Stimulated activated CD8-positive, alpha-beta memory T cell treated with anti-CD3 and anti-CD28 coated beads, Interleukin-4, amount 100 ng/mL, for 48 hours (primary cell): ENCODE measurements at places on chromosomes 7 and 10.
A peak's percentile ranks its signal among the peaks of the same experiment; 100 is the strongest.

GRCh38 chr10:52308251-52309031, 5.6 kb upstream of the DKK1 start:
- DNase-seq = peak; percentile 43

DNA sequence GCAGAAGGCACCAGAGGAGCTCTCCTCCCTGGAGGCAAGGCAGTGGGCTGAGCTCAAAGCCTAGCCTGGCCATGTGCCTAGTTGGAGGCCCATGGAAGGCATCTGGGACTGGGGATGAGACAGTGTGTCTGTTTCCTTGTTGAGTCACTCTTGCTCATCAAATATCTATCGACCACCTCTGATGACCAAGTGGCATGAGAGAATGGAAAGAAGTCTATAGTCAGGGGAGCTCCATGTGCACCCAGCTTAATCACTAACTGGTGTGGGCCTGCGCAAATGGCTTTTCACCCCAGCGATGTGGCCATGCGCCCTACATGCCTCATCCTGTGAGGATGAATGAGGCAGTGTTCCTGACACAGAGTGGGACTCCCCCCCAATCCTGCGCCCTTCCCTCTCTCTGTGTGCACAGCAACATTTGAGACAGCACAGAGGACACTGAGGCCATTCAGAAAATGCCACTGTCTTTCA, 229.9 kb downstream of the RPS24 start:
- no peak for DNase-seq

DNA sequence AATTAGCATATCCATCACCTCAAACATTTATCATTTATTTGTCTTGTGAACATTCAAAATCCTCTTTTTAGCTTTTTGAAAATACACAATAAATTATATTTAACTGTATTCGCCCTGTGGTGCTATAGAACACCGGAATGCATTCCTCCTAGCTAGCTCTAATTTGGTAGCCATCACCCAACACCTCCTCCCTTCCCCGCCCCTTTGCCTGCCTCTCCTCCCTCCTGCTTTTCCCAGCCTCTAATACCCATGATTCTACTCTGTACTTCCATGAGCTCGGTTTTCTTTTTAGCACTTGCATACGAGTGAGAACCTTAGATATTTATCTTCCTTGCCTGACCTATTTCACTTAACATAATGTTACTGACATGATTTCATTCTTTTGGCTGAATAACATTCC, 80.1 kb downstream of the ANKRD26 start:
- no peak for DNase-seq

DNA sequence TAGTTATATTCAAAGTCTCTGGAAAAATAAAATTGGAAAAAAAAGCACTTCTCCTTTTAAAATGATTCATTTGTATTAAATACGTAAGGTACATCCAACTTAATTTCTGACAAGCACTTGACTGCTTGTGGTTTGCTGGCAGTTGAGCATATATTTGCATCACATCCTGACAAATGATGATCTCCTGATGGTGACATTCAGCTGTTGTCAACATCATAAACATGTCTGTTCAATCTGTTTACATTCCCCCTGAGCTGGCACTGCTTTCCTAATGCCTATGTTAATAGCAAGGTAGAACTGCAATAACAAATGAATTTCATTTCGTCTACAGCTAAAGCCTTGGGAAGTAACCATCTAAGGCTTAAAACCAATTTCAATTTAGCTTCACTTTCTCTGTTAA, 24.4 kb downstream of the TSPAN12 start:
- no peak for DNase-seq

DNA sequence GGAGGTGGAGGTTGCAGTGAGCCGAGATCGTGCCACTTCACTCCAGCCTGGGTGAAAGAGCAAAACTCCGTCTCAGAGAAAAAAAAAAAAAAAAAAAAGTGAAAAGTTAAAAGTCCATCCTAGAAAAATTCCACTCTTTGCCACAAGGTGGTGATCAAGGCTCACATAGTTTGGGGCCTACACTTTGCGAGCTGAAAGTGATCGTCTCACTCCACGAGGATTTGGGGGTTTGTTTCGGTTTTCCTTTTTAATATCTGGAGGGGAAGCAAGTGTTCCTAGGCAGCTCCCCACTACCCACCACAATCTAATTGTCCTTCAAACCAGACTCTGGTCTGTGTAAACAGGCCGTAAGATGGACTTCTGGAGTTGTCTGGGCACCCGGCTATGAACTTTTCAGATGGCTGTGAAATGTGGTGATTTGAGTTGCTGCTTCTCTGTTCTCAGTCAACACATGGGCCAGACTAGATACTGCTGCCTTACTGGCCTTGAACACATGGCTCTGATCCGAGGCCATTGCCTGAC, 27.1 kb downstream of the PRLHR start:
- DNase-seq = peak; percentile 57

GRCh38 chr7:26655781-26656180, 208.6 kb downstream of the SKAP2 start:
- no peak for DNase-seq

DNA sequence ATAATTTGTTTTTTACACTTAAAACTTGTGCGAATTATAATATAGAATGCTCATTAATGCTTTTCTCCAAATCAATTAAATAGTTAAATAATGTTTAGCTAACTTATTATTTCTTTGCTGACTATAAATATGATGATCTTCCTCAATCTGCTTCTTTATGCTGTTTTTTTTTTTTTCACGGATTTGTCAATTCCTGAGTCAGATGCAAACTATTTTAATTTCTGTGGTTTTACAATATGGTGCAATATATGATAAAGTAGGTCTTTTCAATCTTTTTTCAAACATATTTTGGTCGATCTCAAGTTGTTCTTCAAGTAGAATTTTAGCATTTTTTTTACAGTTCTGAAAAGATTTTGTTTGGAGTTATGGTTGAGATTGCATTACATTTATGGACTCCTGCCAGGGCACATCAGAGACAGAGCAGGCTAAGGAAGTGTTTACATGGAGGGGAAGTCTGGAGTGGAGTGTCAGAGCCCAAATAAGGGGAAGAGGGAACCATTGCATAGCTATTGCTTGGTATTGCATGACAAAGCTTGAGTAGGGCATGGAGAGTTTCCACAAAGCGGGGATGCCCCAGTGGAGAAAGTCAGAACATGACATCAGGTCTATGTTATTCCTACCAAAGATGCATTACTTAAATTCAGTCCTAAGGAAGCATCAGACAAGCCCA, 204.4 kb downstream of the OTUD1 start:
- DNase-seq = no peak

DNA sequence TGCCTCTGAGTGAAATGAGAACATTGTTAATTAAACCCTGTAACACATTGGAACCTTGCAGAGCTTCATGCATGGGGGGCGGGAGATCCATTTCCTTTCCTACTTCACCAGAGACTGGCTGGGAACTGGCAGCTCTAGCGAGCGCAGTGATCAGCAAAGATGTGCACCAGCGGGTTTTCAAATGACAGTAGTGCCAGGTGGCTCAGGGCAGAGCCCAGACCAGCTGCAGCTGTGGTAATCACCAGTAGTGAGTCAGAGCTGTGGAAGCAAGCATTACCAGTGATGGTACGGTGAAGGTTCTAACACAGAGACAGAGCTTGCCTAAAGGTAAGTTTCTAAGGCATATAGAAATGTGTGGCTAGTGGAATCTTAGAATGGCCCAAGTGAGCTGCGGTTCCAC, 1009.7 kb upstream of the CELF2 start:
- DNase-seq = no peak

DNA sequence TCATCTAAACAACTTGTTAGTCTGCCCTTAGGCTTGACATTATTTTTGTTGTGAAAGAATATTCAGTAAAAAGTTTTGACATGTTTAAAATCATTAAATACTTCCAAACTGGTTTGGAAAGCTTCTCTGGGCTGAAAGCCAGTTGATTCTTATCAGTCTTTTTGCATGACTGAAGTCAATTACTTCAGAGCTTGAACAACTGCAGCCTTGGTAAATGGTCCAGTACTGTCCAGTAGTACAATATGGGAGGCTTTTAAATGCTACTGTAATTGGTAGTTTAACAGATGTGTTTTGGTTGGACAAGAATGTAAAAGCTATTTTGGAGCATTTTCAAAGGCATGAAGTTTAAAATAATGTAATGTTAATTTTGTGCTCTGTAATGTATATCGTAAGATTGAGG, 103.4 kb downstream of the SDK1 start:
- no peak for DNase-seq

DNA sequence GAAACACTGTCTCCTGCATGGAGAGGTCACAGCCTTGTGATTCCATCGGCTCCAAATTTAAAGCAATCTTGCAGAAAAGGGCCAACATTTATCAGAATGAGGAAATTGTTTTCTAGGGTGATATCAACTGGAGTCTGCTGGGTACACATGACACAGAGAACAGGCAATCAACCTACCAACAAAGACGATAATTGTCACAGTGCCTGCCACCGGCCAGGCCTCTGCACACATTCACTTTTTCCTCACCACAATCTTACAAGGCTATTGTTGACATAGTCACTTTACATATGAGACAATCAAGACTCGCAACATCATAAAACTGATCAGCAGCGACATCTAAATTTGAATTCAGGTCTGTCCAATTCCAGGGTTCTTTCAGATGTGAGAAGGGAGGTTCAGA, 189.4 kb downstream of the KCNMA1 start:
- no peak for DNase-seq

DNA sequence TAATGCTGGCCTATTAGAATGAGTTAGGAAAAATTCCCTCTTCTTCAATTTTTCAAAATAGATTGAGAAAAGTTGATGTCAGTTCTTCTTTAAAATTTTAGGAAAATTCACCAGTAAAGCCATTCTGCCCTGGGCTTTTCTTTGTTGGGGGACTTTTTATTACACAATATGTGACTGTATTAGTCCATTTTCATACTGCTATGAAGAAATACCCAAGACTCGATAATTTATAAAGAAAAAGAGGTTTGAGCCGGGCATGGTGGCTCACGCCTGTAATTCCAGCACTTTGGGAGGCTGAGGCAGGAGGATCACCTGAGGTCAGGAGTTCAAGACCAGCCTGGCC, 12.7 kb downstream of the TAS2R40 start:
- DNase-seq = no peak

GRCh38 chr10:30510932-30511700, 77.1 kb downstream of the MAP3K8 start:
- DNase-seq = no peak

- no peak for DNase-seq
Measured at GRCh38 chr7:5702876-5703571, 78.4 kb downstream of the RNF216 start.

GRCh38 chr10:114933588-114933987, 4.4 kb upstream of the TRUB1 start:
- no peak for DNase-seq

DNA sequence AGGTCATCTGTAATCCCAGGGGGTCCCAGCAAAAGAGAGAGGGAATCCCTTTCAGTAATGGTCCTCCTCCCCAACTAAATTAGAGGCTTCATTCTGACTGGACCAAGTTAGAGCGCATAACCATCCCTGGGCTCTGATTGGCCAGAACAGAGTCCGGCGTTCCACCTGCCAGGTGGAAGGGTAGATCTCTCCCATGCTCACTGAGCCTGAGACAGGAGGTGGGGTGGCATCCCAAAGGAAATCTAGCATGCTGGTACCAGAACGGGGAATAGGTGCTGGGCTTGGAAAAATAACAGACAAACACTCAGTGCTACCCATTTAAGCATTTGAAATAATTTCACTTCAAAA, 21.0 kb upstream of the TSPAN33 start:
- DNase-seq = no peak

DNA sequence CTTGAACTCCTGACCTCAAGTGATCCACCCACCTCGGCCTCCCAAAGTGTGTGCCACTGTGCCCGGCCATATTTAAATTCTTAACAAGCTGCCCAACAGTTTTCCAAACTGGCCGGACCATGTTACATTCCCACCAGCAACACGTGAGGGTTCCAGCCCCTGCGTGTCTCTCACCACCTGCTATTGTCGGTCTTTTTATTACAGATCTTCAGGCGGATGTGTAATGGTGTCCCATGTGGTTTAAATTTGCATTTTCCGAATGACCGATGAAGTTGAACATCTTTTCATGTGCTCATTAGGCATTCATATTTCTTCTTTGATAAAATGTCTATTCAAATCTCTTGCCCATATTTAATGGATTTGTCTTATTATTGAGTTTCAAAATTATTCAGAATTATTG, 11.5 kb downstream of the ELFN1 start:
- DNase-seq = no peak

DNA sequence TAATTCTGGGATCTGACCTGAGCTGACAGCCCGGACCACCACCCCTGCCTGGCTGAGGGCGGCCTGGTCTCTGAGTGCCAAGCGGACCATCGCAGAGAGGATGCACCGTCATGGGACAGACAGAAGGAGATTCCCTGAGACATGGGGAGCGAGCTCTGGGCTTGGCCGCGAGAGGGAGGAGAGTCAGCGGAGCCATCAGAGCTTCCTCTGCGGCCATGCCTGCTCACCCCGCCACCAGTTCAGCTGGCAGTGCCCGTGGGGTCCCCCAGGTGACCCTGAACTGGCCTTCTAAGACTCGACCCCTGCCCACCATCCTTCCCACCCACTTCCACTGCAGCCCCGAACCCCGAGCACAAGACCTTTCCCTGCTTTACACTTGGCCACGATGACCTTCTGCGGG, 152.8 kb downstream of the TCERG1L start:
- no peak for DNase-seq

- no peak for DNase-seq
Measured at GRCh38 chr7:109101332-109101731, 531.7 kb downstream of the DNAJB9 start.

GRCh38 chr10:71392791-71393781, 3.6 kb upstream of the CDH23 start:
- peak; percentile 18 for DNase-seq
